Caudate nucleus (tissue), 63 donors: ENCODE measurements at places on chromosomes 11 and 22.

GRCh38 chr11:64379160-64379559 lies 20.2 kb downstream of the RPS6KA4 start:
- no peak for DNase-seq

GRCh38 chr11:68330700-68331337 lies 18.4 kb downstream of the LRP5 start:
- DNase-seq, result no peak

- DNase-seq, result no peak
Observed at GRCh38 chr11:113001709-113002108, 40.5 kb downstream of the NCAM1 start.

DNA sequence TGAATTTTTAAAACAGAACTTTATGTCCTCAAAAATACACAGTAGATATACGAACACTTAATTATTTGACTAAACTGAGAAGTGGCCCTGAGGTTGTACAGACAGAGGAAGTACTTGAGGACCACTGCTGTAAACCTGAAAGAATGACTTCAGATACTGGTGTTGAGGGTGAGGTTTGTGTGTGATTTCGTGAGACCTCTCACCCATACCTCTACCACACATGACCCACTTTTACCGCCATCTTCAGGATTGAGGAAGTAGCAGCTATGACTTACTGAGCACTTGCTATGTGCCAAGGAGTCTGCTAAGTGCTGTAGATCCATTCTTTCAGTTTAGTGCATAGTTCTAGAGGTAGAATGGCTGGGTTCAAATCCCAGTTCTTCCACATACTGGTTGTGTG lies 21.9 kb downstream of the MMP13 start:
- DNase-seq, result no peak

GRCh38 chr11:29310725-29311342 lies 706.0 kb downstream of the KCNA4 start:
- no peak for DNase-seq

DNA sequence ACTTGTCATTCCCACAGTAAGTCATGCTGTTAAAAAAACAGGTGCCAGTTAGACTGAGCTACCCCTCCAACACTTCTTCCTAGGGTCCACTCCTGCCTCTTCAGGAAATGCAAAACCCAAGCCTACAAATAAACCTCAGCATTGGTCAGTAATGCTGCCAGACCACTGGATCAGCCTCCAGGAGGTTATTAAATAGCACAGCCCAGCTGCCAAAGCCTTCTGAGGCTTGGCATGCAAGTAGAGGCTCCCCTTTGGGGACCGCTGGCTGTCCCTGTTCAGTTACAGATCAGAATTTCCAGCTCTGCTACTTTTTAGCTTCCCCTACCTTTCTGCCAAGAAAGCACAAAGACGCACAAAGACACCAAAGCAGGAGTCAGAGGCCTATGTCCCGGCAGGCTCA lies 33.3 kb downstream of the ABTB2 start:
- DNase-seq, result no peak

- DNase-seq, result no peak
Observed at GRCh38 chr11:78031629-78032028, 8.6 kb upstream of the KCTD14 start.

DNA sequence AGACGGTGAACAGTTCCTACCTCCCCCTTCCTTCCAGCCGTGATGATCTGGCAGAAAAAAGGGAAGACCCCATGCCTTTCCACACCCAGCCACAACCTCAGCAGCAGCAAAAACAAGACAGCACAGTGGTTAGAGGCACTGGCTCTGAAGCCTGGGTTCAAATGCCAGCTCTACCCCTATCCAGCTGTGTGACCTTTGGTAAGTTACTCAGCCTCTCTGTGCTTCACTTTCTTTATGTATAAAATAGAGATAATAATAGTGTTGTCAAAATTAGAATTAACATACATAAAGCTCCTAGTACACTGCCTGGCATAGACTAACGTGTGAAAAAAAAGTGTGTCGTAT lies 4.2 kb downstream of the NRXN2 start:
- DNase-seq, result no peak

- no peak for DNase-seq
Observed at GRCh38 chr11:3109921-3110706, 52.9 kb upstream of the CARS1 start.

DNA sequence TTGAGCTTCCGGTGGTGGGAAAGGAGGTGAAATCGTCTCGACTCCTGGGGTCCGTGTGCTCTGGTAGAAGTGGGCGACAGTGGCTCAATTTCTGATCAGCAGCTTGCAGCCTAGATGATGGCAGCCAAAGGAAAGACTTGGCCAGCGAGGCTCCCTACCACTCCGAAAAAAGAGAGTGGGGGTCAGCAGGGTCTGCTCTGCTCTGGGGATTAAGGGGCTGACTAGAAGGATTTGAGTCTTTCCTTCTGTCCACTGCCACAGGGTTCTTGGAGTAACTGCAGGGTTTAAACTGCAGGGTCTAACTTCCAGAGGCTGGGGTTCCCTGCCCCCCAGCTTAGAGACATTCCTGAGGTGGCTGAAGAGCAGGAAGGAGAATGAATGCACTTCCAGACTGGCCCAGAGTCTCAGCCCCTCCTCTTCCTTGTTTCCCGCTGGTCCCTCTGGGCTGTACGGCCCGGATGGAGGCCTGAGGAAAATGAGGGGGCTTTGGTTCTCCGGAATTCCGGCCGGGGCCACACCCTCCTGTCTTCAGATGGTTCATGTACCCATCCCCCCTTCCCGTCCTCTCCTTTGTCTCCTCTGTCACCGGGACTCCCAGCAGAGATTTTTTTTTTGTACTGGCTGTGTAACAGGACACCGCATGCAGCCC lies 907 bp downstream of the SERPINH1 start:
- DNase-seq, result no peak

DNA sequence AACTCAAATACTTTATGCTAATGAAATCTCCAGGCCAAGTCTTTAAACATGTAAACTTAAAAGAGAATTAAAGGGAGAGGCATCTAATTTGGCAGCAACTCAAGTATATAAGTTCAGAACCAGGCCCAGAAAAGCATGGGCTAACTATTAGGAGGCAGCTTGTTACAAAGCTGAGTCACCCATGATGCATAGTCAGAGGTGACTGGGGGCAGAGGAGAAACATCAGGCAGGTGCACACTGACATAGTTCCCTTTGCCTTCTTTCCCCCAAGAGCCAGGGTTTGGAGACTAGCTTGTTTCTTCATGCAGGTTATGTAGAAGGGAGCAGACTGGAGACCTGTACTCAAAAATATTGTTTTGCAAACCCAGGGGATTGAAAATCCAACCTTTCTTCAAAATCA lies 619.0 kb downstream of the SOX6 start:
- DNase-seq, result no peak

DNA sequence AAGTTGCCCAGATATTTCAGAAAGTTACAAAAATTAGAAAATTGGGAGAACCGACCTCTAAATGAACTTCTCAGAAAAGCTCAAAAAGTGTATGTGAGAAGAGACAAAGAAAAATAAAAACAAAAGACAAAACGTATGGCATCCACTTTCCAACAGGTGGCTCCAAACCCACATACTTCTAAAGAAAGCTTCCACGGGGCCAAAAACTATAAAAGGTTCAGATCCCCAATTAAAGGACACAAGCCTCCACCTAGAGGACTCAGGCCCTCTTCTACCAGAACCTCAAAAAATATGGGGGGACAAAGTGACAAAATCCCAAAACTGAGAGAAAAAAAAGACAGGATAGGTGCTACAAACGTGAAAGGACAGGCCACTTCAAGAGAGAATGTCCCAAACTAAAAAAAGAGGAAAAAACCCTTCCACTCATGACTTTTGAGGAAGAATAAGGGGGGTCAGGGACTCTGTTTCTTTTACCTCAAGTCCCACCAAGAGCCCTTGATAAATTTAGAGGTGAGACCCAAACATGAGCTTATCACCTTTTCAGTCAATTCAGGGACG lies 8.8 kb downstream of the SCGB2A1 start:
- no peak for DNase-seq

- DNase-seq, result no peak
Observed at GRCh38 chr11:61315260-61315659, 17.6 kb downstream of the DDB1 start.

- no peak for DNase-seq
Observed at GRCh38 chr11:24199461-24199860, 297.4 kb upstream of the LUZP2 start.

DNA sequence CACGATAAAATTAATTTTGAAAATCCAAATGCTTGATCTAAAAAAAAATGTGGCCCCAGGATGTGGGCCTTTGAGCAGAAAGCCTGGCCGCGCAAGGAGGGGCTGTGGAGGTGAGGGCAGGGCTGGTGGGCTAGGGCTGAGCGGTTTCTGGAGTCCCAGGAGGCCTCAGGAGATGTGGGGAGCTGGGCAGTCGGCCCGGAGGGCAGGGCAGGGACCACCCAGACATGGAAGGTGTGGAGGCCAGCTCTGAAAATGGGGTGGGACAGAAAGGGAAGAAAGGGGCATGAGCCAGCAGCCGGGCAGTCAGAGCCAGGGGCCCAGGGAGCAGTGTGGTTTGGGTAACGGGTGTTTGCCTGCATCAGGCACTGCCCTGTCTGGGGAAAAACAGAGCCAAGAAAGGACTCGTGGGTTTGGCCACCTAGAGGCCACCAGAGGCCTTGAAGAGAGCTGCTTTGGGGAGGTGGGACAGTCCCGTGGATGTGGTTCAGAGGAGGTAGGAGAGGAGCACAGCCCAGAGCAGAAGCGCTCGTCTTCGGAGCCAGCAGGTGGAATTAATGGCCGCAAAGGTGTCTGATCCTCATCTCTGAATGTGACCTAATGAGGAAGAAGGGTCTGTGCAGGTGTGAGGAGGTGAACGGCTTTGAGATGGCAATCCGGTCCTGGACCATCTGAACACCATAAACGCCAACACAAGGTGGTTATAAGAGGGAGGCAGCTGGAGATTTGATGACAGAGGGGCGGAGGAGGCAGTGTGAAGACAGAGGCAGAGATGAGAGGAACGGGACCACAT lies 50.2 kb downstream of the IGF2 start:
- DNase-seq, result no peak

- no peak for DNase-seq
Observed at GRCh38 chr22:35587447-35587870, 29.7 kb downstream of the MB start.

DNA sequence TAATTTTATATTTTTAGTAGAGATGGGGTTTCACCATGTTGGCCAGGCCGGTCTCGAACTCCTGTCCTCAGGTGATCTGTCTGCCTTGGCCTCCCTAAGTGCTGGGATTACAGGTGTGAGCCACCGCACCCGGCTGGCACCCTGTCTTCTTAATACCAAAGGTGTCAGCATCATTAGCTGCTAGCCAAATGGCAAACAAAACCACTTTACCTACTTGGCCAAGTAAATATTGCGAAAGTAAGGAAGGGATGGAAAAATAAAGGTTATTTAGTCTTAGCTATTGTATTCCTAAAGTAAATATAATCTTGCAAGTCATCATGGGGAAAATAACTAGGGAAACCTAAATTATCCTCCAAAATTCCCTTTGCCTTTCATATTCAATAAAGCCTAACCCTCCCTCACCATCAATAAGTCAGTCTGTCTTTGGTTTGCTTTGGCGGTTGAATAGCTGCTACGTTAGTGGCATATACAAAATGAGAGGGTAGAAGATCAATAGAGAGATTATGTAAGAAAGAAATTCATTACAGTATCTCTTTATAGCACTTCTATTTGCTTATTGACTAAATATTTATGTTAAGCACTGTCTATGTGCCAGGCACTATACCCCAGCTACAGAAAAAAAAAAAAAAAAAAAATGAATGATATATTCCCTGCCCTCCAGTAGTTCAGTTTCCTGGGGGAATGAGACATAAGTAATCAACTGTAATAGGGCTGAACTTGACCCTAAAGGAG lies 40.2 kb upstream of the CFAP300 start:
- no peak for DNase-seq

DNA sequence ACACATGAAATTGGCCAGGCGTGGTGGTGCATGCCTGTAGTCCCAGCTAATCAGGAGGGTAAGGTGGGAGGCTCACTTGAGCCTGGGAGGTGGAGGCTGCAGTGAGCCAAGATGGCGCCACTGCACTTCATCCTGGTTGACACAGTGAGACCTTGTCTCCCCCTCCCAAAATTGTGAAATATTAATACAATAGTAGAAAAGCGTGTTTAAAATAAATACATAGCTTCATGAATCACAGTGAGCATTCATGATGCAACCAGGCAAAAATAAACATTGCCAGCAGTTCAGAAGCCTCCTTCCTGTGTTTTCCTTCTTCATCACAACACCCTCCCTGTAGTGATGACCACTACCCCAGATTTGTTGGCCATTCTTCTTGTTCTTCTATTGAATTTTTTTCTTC lies 4.3 kb upstream of the TEAD1 start:
- no peak for DNase-seq

GRCh38 chr11:96293598-96294021 lies 49.4 kb downstream of the MAML2 start:
- no peak for DNase-seq
